GM12878 (cell line): ENCODE measurements at places on chromosomes 1 and 21. TPM values are rescaled to one million over a fixed set of nuclear protein-coding genes. Genes with fewer than 3 reads are reported as not detected.
A peak's percentile ranks its signal among the peaks of the same experiment; 100 is the strongest.

GRCh38 chr1:224623743-224624333 is 7.7 kb downstream of the CNIH3 start:
- DNase-seq, result peak; percentile 20

- no peak for DNase-seq
Observed at GRCh38 chr1:212699104-212699624, 476 bp downstream of the BATF3 start.

CD48 gene
- 311 and 323 TPM in 2 replicates for total RNA-seq

- no peak for DNase-seq
Observed at GRCh38 chr1:53580739-53581475, 121.7 kb downstream of the DMRTB1 start.

CRP gene
- 0.54 and 0.72 TPM in 2 replicates for total RNA-seq

TNFSF18 gene
- total RNA-seq, result not detected in 2 replicates

COL16A1 gene
- total RNA-seq, result 3.7 and 3.9 TPM in 2 replicates

- DNase-seq, result no peak
Observed at GRCh38 chr1:3034162-3034561, 12.9 kb downstream of the ACTRT2 start.

GRCh38 chr1:78651241-78651640 is 1.6 kb downstream of the IFI44 start:
- DNase-seq, result no peak

RASSF5 gene
- 82.5 and 85.6 TPM in 2 replicates for total RNA-seq

- no peak for DNase-seq
Observed at GRCh38 chr21:36103434-36103833, 31.4 kb upstream of the CBR3 start.

DNA sequence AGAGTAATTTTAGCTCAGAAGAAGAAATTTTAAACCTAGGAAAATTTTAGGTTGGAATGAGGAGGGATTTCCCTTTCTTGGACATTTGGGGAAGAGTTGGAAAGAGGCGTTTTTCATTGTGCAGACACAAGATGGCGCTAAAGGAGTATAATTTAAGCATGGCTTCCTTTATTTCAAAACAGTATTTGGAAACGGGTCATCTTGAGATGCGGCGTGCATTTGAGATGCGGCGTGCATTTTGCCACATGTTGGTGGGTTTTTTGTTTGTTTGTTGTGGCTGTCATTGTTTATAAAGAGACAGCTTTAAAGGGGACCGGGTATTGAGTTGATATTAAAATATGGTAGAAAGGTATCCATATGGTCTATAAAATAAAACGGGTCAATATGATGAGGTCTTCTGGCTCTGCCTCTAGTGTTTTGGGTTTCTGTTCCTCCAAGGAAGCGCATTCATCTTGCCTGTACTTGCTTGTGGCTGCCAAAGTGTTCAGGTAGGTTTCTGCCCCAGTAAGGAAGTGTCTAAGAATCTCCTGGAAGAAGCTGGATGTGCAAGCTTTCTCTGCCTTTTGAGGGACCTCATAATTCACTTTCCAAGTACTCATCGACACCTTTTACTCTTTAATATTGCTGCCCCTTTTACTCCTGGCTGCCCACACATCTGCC is 210.3 kb downstream of the SLC35F3 start:
- peak; percentile 4 for DNase-seq

- no peak for DNase-seq
Observed at GRCh38 chr1:89682611-89683010, 49.7 kb downstream of the LRRC8C start.

GRCh38 chr21:29121759-29122158 is 8.7 kb upstream of the MAP3K7CL start:
- DNase-seq, result peak; percentile 66

DNA sequence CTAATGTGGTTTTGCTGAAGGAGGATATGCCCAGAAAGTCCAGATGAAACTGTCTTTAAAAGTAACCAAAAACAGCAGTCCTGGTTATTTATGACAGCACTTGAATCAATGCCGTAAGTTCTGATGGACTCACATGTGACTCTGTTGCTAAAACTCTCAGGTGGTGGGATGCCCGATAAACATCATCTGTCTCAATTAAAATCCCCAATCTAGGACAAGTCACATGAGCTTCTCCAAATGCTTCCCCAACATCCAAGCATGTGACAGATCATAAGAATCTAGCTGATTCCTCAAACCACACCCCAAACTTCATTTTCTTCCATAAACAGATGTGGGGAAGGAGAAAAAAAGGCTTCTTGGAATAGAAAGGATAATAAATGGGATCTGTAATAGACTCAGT is 786 bp upstream of the CTSK start:
- no peak for DNase-seq

C1orf87 gene
- not detected in 2 replicates for total RNA-seq

IGSF21 gene
- total RNA-seq, result not detected in 2 replicates

- DNase-seq, result no peak
Observed at GRCh38 chr1:235430991-235431390, 63.8 kb downstream of the TBCE start.

DNA sequence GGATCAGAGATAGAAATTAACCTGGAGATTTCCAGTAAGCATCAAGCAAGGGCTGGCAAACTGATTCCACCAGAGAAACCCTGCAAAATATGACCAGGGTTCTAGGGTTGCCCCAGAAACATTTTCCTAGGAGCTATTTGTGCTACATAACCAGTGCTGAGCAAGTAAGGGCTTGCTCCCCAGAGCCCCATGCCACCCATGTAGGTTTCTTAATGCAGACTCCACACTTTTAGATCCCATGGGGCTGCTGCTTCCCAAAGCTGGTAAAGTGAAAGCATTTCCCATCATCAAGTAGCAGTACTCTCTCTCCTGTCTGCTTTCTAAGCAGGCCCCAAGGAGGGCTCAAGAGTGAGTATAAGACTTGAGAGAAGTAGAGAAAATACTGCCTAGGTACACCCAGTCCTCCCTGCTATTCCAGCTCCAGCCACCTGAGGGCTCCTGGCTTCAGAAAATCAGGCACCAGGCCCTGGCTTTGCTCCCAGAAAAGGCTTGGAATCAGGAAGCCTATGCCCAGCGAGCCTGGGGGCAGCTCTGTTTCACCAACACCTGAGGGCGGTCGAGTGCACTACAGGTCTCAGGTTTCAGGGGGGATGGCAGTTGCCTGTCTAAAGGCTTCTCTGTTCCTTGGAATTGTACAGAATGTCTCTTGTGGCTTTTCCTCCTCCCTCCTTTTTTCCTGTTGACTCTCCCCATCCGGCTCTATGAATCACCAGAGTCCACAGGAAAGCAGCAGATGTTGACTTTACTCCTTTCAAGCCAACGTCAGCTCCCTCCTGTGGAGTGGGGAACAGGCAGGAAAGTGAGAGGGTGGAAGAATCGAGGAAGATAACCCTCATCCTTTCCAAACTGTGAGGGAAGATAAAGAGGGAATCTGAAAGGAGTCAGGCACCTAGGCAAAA is 6.2 kb upstream of the ANKRD35 start:
- DNase-seq, result no peak

GRCh38 chr1:112707221-112708001 is 484 bp upstream of the RHOC start:
- DNase-seq, result no peak

DNA sequence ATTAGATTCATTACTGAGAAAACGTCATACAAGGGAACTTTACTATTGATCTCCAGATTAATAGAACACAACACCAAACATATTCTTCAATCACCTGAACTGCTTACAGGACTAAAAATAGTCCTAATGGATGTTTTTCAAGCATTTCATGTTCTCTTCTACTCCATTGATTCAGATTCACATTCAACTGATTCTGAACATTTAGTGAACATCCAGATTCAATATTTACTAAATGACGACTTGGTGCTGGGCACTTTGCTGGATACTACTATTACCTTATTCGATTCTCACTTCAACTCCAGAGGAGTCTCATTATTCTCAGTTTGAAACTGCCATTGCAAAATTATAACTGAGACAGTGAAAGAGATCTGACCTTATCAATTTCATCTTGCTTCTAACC is 18.8 kb upstream of the SUCO start:
- DNase-seq, result no peak

GRCh38 chr21:38499296-38499695 is 1.0 kb upstream of the ERG start:
- DNase-seq, result no peak
